ENCODE measurements at places on chromosomes 4 and X.
A peak's percentile ranks its signal among the peaks of the same experiment; 100 is the strongest.

DNA sequence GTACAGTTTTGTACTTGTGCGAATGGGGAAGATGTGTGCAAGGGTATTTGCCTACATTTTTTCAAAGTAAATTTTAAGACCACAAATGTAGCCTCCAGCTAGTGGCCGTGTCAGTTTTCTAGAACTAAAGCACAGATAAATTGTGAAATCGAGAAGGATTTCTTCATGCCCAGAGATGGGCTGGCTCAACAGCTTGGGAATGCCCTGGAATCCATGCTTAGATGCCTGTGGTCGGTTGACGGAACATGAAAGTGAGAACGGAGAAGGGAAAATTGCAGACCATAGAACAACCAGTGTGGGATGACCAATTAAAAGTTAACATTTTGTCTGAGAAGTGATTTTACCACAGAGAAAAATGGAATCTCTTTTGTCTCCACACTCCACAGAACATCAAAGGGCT lies 73.2 kb upstream of the VCX2 start:
- DNase-seq, result no peak

GRCh38 chr4:113328514-113328913 lies 279.1 kb downstream of the ANK2 start:
- peak; percentile 17 for DNase-seq

GRCh38 chrX:53253293-53254020 lies 27.9 kb downstream of the IQSEC2 start:
- no peak for DNase-seq

DNA sequence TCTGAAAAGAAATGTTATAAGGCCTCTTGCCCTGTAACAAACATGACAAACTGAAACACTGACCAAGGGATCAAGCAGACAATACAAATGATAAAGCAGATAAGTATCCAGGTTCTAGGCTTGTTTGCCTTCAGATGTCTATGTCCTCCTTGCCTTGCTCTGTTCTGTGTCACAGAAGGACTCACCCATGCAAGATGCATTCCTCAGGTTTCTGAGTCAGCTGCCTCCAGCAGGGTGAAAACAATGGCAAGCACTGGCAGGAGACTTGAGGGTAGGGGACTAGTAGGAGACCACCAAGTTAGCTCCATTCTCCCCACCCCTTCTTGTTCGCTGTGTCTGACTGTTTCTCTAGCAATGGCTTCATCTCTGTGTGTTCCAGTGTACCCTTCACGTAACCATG lies 76.6 kb upstream of the CXXC4 start:
- no peak for DNase-seq

GRCh38 chr4:17623451-17624001 lies 9.1 kb downstream of the MED28 start:
- DNase-seq, result no peak

Data from activated CD4-positive, alpha-beta T cell treated with anti-CD3 and anti-CD28 coated beads for 48 hours (primary cell).